ENCODE measurements at places on chromosomes 2 and 18.

- no peak for DNase-seq
Measured at GRCh38 chr2:223093436-223094241, 41.6 kb downstream of the KCNE4 start.

- no peak for DNase-seq
Measured at GRCh38 chr2:70448041-70448440, 105.6 kb downstream of the TGFA start.

DNA sequence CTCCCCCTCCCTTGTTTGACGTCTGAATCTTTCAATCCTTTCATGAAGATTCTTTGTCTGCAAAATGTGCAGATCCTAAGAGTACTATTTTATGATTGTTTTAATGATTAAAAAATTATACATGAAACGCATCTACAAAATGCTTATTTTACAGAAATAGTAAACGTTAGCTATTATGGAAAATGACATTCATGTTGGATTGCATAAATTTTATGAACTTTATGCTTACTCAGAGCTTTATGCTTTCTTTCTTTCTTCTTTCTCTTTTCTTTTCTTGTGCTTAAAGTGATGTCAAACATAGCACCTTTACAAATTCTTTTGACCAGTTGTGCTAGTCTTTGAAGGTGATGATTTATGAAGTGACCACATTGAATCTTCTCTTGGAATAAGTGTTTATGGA, 805.4 kb downstream of the ADCYAP1 start:
- no peak for DNase-seq

GRCh38 chr2:225017098-225017685, 25.1 kb downstream of the DOCK10 start:
- no peak for DNase-seq

DNA sequence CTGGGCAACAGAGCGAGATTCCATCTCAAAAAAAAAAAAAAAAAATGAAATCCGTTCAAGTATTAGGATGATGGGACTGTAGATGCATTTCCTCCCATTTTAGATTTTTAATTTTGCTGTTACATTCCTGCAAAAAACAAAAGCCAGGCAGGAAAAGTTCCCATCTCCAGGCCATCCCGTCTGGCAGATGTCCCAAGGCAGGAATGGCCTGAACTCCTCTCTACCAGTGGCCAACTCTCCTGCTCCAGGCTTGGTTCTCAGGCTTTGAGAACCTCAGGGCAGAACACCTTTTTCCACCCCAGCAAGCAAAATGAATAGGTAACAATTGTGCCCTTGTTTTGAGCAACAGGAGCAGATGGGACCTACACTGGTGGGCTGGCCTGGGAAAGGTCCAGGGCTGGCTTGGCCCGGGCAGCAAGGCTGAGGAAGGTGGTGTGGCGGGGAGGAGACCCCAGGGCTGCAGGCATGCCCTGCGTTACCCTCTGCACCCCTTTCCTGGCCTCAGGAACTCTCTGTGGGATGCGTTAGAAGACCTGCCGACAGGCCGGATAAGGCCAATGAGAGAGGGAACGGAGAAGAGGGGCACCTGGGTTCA, 86.0 kb downstream of the FAM210A start:
- no peak for DNase-seq

DNA sequence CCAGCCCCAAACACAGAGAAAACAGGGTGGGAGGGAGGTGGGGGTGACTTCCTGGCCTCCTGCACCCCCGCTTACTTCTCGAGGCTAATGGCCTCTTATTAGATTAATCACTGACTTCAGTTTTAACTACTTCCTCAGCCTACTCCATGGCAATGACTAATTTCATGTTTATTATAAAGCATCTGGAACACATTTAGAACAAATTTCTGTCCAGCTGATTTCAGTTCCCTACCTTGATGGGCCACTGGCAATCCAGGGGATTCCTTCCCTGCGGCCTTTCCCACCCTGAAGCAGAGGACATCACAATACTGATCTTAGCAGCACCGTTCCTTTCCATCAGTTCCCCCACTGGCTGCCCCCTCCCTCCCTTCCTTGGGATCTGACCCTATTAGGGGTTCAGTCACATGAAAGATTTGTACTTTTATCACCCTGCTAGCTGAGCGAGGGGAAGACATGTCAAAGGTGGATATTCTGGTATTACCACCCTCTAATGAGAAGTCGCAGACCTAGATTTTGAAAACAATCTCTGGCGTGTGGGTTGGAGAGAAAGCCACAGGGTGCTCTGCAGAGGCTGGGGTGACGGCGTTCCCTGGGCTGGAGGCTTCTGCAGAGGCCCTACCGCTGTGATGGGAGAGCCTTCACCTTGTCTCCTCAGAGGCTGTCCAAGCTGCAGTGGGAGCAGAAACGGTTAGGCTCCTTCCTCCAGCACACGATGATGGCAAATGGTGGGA, 67.6 kb downstream of the KIAA2012 start:
- no peak for DNase-seq

- DNase-seq = no peak
Measured at GRCh38 chr2:187576906-187577305, 22.7 kb upstream of the TFPI start.

DNA sequence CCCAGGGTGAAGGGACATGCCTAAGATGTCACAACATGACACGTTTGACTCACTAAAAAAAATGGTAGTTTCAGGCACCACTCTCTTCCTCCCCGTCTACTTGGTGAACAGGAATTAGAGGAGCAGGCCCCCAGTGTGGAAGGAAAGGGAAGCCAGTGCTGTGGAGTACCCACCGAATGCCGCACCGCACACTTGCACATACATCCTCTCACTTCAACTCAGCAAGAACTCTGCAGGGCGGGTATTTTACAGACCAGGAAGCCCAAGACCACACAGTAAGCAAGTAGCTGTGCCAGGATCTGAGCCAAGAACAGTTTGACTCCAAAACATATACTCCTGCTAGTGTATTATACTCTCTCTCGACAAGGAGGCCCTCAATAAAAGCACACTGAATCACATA, 69.8 kb downstream of the BCL2 start:
- peak; percentile 65 for DNase-seq

DNA sequence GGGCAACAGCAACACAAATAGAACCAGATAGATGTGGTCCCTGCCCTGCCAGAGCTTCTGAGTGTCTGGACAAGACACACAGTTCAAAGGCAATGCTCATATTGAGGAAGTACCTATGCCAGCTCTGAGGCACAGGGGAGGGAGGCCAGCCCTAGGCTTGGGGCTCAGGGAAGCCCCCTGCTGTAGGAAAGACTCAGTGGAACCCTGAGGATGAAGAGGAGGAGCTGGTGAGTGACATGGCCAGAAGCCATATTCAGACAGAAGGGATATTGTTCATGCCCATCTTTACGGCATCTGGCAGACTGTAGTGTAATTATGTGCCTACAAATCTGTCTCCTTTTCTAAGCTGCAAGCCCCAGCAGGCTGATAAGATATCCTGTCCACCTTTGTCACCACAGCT, 8.8 kb downstream of the SIGLEC15 start:
- DNase-seq = no peak

DNA sequence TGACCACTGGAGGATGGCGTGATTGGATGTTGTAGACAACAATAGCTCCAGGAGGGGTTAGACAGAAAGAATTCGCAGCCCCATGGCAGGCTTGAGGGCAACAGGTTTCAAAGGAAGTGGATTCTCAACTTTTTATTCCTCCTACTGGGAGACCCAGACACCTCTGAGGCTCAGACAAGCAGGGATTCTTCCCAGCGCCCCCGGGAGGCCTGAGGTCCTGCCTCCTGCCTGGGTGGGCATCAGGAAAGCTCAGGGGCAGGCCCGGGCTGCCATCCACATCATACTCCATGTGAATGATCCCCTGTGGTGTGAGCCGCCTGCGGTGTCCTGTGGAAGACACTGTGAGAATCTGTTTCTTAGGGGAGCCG, 203.5 kb downstream of the CYP26B1 start:
- DNase-seq = no peak

DNA sequence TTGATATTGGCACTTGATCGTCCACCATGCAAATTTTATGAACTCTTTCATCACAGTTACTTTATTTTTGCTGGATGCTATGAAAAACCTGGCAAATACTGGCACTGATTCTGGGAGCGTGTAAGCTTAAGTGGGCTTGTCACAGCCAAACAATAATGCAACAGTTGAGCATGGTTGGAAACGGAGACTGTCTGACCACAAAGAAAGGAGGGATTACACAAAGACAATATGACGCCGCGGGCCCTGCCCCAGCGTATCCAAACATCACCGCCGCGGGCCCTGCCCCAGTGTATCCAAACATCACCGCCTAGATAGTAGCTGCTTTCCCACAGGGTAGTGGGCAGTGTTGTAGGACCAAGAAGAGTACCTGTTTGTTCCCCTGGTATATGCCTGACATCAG, 135.9 kb downstream of the PRPF40A start:
- no peak for DNase-seq

- DNase-seq = no peak
Measured at GRCh38 chr2:238408615-238409340, 17.9 kb upstream of the ASB1 start.

DNA sequence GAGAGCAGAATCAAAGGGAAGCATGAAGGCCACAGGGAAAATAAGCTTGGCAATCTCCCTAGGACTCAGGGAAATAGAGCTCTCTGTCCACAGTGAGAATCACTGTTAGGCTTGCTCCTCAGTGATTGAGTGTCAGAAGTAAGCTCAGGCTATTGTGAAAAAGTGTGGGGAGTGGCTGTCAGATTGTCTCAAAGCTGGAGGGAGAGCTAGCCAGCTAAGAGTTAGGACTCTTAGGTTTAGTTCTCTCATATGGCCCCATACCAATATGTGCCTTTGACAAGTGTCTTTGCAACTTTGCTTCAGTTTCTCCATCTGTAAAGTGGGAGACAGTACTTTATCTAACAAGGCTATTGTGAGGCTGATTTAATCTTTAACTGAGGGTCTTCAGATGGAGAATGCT, 17.2 kb downstream of the EIF4E2 start:
- DNase-seq = no peak
